Stimulated activated CD4-positive, alpha-beta T cell treated with anti-CD3 and anti-CD28 coated beads, TNF-alpha, amount 100 ng/mL, for 24 hours (primary cell): ENCODE measurements at places on chromosomes 6 and 20.

DNA sequence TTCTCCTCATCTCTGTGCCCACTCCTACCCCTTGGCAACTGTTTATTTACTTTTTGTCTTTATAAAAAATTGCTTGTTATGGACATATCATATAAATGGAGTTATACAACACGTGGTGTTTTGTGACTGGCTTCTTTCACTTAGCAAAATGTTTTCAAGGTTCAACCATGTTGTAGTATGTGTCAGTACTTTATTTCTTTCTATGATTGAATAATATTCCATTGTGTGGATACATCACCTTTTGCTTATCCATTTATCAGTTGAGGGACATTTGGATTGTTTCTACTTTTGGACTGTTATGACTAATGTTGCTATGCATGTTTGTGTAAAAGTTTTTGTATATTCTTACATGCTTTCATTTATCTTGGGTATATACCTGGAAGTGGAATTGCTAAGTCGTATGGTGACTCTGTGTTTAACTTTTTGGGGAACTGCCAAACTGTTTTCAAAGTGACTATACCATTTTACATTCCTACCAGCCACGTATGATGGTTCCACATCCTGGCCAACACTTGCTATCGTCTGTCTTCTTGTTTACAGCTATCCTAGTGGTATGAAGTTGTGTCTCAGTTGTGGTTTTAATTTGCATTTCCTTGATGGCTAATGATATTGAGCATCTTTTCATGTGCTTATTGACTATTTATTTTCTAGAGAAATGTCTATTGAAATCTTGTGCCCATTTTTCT is 84.4 kb downstream of the SLX4IP start:
- DNase-seq: no peak

DNA sequence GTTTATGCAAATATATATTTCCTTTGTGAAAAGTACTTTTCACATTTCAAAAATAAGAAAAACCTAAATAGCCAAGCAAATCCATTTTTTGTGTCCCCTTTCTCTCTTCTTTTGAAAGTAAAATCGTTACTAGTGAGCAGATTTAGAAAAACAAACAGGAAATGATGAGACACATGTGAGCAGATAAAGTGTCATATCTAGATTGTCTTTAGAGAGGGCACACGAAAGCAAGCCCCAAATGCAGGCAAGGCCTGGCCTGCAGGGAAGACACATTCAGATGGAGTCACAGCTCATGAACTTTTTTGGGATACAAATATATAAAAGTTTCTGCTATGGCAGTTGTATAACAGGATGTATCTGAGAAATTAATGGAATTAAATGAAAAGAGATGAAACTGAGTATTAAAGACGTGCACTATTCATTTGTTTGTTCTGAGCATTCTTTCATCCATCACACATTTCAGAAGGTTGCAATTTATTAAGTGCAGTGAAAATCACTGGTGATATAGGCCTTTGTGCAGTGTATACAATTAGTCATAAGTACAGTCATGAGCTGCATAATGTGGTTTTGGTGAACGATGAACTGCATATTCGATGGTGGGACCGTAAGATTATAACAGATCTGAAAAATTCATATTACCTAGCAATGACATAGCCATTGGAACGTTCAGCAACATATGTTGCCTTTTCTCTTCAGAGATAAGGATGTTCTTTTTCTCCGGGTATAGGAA is 101.4 kb downstream of the PACRG start:
- DNase-seq: no peak

- DNase-seq: no peak
Observed at GRCh38 chr6:7637533-7637932, 47.5 kb downstream of the SNRNP48 start.

DNA sequence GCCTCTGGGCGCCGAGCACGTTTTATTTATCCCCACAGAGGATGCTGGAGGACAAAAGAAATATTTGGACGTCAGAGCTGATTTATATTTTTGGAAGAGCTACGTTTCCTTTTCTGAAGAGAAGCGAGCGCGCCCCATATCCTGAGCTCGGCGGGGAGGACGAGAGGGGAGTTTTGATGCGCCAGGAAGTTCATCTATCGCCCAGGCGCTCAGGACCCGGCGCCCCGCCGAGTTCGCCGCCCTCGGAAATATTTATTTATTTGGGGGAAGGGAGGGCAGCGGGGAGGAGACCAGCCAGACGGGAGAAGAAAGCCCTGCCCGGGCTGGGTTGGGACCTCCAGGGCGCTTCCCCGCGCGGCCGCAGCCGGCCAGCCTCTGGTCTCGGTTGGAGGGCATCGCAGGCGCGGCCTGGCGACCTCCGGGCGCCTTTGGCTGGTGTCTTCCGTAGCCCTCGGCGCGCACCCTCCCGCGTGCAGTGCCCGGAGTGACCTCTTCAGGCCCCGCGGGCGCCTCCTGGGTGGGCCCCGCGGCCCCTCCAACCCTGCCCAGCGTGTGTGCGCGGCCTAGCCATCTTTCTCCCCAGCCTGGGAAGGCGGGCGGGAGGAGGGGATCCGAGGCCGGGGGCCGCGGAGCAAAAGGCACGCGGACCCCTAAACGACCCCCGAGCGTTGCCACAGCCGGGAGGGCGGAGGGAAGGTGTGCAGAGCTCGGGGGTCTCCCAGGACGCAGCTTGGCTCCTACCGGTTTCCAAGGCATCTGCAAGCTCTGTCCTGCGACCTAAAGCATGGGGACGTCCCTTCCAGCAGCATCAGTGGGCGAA is 5.4 kb upstream of the FOXF2 start:
- DNase-seq: no peak

- no peak for DNase-seq
Observed at GRCh38 chr6:42735976-42736375, 9.9 kb downstream of the TBCC start.

GRCh38 chr6:42331019-42331418 is 113.4 kb upstream of the MRPS10 start:
- DNase-seq: no peak

DNA sequence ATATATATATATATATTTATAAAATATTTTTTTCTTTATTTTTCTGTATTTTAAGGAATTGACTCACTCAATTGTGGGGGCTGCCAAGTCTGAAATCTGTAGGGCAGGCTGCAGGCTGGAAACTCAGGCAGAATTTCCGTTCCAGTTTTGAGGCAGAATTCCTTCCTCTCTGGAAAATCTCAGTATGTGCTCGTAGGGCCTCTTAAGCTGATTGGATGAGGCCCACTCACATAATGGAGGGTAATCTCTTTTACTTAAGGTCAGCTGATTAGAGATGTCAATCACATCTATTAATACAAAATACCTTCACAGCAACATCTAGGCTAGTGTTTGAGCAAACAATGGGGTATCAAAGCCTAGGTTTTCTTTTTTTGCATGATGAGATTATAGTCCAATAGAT is 244.7 kb upstream of the RNF24 start:
- DNase-seq: no peak

DNA sequence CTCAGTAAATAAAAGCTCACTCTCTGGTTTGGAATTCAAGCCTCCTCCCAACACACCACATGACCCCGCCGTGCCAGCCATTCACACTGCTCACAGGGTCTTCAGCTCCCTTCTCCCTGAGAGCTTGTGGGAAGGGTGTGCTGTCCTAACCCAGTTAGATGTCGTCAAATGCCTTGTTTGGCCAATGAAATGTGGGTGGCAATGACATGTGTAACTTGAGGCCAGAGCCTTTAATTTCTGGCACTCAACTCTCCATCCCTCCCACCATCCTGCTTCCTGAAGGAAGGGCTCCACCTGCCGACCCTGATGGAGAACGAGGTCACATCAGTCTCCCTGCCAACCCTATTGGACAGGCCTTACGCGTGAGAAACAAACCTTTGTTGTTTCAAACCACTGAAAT is 224.5 kb upstream of the AGPAT4 start:
- DNase-seq: no peak

DNA sequence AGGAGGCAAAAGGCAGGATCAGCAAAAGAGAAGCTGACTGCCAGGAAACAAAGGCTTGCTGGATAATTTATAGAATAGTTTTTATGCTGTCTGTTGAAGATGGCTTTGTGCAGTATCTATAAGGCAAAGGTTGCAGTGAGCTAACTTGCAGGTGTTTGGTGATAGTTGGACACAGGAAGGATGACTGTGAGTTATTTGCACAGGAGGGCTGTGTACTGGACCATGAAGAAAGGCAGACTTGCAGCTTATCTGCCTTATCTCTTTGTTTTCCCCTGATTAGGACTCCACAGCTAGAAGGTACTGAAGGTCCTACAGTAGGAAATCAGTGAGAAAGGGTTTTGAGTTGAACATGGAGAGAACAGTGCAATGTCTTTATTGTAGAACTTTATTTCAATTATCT is 2.1 kb downstream of the BTN1A1 start:
- no peak for DNase-seq

GRCh38 chr20:59451641-59452040 is 151.2 kb downstream of the EDN3 start:
- no peak for DNase-seq

DNA sequence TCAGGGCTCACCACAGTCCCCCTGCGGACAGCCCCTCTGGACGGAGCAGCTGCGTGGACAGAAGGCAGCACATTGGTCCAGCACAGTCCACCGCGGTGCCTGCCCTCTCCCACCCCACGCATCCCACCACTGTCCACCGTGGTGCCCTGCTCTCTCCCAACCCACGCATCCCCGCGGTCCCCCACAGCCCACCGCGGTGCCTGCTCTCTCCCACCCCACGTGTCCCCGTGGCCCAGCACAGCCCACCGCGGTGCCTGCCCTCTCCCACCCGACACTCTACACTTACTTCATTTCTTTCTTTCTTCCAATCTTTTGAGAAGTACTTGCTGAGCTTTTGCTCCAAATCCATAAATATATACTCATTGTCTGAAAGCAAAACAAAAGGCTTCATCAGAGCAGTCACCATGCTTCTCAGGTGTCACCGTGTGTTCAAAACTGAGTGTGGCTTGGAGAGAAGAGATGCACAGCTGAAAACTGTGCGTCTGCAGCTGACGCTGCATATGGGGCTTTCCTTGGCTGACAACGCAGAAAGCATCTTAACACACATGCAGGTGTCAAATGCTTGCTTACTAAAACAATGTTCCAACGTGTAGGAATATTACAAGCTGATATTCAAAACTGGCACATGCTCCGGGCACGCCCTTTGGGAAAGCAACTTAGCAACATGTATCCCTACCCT is 11.8 kb downstream of the FRMD1 start:
- DNase-seq: no peak

- DNase-seq: no peak
Observed at GRCh38 chr20:24685736-24686135, 216.3 kb downstream of the SYNDIG1 start.
